ENCODE measurements at places on chromosomes 5 and 9.

- DNase-seq = no peak
Measured at GRCh38 chr5:131879705-131880104, 65.8 kb downstream of the MEIKIN start.

- peak; percentile 95 for DNase-seq
Measured at GRCh38 chr5:78758169-78758839, 109.7 kb upstream of the LHFPL2 start.

DNA sequence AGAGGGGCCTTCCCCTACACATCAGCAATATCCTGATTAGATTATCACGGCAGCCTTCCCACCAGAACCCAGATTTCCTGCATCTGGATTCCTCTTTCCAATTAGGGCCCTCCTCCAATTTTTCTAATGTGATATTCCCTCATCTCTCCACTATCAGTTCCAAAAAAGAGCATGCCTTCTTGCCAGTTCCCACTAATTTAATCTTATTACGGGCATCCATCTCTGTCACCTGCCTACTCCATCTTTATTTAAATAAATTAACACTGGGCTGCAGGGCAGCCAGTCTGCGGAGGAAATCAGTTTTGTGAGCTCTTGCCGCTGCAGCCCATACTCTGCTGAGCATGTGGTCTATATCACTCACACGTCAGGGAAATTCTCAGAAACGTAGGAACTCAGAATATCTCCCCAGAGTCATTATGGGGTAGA lies 16.6 kb upstream of the FBP2 start:
- DNase-seq = no peak

GRCh38 chr5:67234671-67235176 lies 38.1 kb upstream of the CD180 start:
- DNase-seq = no peak

- DNase-seq = no peak
Measured at GRCh38 chr9:128365525-128365924, 5.6 kb upstream of the URM1 start.

DNA sequence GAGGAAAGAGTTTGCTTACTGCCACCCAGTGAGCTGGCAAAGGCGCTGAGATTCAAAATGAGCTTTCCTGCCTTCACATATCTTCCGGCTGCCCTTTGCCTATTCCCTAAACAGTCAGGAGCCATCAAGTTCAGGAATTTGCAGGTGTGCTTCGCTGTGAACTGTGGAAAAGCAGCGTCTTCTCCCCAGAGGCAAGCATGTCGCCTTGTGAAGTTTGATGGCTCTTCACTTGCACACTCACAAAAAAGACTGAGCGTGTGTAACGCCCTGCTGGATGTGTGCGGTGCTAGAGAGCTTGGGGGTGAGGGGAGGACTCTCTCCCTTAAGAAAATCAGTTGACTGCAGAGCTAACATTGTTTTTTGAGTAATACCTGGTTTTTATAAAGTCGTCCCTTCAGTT lies 288.7 kb downstream of the DOCK8 start:
- DNase-seq = no peak

- no peak for DNase-seq
Measured at GRCh38 chr5:6291961-6292360, 86.4 kb downstream of the MED10 start.

- DNase-seq = no peak
Measured at GRCh38 chr9:98357921-98358535, 102.6 kb upstream of the TBC1D2 start.

DNA sequence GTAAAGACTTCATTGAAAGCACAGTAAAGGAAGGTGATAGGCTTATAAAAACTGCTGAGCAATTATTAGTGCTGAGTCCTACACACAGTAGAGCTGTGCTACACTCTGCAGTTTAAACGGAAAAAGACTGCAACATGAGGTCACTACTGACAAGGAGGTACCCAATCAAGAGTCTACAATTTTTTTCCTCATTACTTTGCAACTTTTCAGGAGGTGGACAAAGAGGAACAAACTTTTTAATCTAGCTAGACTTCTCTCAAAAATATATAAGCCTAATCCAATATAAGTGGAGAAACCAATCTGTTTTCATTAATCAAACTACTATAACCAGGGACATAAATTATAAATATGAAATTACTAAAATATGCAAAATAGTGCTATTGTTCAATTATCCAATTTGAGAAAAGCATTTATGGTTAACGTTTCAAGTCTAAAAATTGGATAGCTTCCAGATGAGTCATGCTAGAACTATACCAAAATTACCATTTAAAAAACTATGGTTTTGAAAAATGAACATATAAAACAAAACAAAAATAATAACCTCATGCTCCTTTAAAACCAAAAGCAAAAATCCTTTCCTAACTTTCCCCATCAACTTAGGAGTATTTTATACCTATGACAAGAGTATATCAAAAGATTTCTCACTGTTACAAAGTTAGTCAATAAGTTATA lies 37.7 kb downstream of the FAM13B start:
- no peak for DNase-seq

GRCh38 chr9:37538099-37538498 lies 38.1 kb downstream of the FBXO10 start:
- DNase-seq = no peak

GRCh38 chr5:2697446-2698200 lies 53.9 kb downstream of the IRX2 start:
- DNase-seq = no peak

DNA sequence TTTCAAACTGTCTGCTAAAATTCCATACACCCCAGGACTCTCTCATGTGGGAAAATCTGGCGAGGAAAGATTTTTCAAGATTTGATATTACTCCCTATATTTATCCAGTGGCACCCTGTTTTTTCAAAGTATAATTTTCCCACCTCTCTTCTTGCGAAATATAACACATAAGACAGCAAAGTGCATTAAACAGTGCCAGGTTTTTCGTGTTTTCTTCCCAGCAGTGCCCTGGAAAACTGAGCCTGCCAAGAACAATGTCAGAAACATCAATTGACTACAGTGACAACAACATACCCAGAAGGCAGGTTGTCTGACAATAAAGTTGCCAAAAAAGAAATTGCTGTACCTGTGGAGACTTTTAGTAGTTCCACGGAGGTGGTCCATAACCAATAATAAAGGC lies 545.0 kb upstream of the ZNF608 start:
- no peak for DNase-seq

DNA sequence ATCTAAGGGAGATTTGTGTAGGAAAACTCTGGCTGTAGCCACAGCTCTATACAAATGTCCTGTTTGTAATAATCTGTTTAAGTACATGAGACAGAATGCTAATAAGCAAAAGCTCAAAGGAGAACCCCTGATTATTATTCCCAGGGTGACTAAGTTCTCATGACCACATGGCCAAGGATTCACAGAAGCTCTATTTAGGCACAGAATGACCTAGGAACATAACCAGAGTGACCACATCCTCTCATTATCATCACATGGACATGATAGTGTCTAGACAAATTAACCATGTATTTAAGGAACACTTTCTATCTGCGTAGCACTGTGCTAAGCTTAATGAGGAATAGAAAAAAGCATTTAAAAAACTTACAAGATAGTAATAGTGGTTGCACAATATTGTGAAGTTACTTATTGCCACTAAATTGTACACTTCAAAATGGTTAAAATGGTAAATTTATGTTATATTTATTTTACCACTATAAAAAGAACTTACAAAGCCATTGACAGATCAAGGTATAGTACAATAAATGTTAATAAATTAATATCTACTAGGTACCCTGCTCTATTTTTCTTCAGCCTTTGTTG lies 56.3 kb downstream of the STX17 start:
- DNase-seq = peak; percentile 12

DNA sequence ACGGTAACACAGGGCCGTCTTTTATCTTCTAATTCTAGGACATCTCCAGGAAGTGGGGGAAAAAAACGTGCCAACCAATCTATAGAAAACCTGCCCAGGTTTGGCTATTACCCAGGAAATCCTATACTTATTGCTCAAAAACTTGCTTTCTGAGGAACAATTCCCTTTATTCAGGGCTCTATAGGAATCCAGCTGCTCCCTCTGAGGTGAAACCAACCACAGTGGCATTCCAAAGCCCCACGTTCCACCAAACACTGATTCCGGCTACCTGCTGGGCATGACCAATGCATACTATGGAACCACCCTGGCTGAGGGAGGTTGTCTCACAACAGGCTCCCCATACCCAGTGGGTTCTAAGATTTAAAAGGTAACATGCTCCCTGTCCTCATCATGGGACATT lies 57.6 kb downstream of the GLIS3 start:
- DNase-seq = no peak

- peak; percentile 75 for DNase-seq
Measured at GRCh38 chr9:37187713-37188439, 67.5 kb downstream of the ZCCHC7 start.

GRCh38 chr5:136909906-136910305 lies 544.6 kb upstream of the TRPC7 start:
- DNase-seq = no peak

GRCh38 chr5:153534102-153534501 lies 43.6 kb downstream of the GRIA1 start:
- DNase-seq = no peak

GRCh38 chr5:149474198-149474597 lies 77.0 kb downstream of the CSNK1A1 start:
- no peak for DNase-seq

- DNase-seq = no peak
Measured at GRCh38 chr9:106878081-106878837, 15.3 kb downstream of the ZNF462 start.

DNA sequence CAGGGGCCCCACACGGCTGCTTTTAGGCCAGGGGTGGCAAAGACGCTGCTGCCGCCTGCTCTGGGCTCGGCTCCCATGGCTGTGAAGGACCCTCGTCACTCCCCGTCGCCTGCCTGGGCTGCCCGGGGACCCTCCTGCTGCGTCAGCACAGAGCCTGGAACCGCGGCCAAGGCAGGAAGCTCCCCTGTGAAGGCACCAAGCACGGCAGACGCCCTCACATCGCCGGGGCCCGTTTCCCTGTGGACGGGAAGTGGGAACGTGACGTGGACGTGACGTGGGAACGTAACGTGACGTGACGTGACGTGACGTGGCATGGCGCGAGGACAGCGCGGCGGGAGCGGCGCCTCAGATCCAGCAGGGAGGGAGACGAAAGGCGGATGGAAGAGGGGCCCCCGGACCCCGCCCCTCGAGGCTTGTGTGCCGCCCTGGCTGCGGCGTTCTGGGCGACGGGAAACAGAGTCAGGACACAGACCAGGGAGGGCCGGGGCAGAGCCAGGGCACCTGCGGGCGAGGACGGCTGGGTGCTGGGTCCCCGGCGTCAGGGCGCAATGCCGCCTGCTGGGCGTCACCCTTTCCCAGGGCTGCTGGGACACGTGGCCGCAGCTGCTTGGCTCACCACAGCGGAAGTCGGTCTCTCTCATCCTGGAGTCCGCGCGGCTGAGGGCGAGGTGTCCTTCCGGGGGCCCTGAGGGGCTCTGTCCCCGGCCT lies 53.1 kb downstream of the MRPL36 start:
- no peak for DNase-seq

DNA sequence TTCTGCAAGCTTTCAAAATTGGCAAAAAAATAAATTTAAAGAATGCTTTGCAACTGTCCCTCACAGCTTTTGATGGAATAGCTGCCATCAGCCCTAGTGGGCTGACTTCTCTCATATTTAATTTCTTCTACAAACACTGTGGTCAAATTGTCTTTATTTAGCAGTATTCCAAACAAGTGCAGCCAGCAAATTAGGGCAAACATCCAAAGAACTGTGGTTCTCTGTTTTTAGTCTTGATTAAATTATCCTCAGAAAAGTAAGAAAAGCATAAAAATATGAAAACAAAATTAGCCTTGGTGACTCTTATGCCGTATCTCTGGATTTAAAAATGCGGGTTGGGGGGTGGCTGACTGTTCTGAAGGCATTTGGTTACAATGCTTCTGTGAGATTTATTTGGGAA lies 95.8 kb upstream of the RETREG1 start:
- no peak for DNase-seq

GRCh38 chr5:40033009-40033408 lies 608.2 kb upstream of the DAB2 start:
- DNase-seq = no peak

GRCh38 chr5:139574641-139575312 lies 13.6 kb downstream of the UBE2D2 start:
- no peak for DNase-seq

DNA sequence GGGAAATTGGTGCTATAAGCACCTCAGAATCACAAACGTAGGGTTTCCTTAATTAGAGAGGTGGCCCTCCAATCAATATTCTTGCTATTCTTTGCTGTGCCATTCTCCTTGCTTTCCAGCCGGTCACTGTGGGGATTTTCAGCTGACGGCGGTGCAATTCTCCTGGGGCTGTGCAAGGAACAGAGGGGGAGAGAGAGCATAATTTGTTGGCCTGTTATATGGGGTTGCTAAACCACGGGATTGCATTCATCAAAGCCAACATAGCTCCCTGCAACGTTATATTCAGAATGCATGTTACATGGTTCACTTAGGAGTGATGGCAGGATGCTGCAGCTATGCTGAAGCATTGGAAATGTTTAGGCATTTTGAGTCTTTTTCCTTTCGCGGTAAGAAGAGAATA lies 441.3 kb upstream of the CLINT1 start:
- no peak for DNase-seq

- no peak for DNase-seq
Measured at GRCh38 chr5:146580237-146580636, 64.2 kb upstream of the GPR151 start.

DNA sequence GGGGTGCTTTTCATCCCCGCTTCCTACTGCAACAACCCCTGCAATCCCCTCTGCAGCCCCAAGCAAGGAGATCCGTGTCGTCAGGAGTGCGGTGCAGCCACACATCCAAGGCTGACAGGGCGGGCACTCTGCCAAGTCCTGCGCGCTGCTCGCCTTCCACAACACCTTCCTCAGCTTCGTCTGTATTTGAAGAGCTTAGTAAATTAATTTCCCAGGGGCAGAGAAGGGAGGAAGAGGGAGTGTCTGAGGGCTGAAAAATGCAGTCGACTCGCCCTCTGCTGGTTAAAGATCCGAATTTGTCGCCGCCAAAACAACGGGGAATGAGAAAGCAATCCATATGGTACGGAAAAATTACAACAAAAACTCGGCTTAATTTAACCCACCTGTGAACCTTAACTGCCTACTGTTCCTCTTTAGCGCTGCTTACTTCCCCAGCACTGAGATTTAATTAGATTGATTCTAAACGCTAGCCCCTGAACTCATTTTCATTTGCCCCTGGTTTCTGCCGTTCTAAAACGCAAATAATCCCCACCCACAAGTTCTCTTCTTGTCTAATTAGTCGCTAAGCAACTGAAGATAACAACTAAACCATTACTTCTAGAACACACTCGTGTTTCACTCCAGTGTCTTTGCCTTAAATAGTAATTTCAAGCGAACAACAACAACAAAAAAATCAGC lies 10.9 kb upstream of the PCDHB1 start:
- no peak for DNase-seq

- DNase-seq = no peak
Measured at GRCh38 chr9:3936520-3937235, 363.2 kb downstream of the GLIS3 start.

DNA sequence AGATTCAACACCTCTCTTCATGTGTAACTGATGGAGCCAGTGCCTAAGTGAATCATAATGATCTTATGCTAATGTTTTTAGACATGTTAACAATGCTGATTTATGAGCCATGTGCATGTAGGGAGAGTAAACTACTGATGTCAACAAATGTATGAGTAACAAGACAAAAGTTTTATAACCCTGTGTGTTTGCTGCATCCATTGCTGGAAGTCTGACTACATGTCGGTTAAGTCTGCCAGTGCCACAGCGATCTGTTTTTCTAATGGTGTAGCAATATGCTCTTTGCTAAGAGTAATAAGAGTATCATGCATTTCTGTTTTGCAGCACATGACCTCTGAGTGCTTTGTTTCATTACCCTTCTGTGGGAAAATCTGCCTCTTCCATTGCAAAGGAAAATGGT lies 26.4 kb upstream of the TMOD1 start:
- no peak for DNase-seq

- no peak for DNase-seq
Measured at GRCh38 chr5:124253203-124253810, 493.1 kb downstream of the ZNF608 start.

GRCh38 chr9:17906841-17907778 lies 328.2 kb downstream of the SH3GL2 start:
- DNase-seq = no peak

All from GM12878 (cell line).